ENCODE measurements at places on chromosomes 11 and 22.

DNA sequence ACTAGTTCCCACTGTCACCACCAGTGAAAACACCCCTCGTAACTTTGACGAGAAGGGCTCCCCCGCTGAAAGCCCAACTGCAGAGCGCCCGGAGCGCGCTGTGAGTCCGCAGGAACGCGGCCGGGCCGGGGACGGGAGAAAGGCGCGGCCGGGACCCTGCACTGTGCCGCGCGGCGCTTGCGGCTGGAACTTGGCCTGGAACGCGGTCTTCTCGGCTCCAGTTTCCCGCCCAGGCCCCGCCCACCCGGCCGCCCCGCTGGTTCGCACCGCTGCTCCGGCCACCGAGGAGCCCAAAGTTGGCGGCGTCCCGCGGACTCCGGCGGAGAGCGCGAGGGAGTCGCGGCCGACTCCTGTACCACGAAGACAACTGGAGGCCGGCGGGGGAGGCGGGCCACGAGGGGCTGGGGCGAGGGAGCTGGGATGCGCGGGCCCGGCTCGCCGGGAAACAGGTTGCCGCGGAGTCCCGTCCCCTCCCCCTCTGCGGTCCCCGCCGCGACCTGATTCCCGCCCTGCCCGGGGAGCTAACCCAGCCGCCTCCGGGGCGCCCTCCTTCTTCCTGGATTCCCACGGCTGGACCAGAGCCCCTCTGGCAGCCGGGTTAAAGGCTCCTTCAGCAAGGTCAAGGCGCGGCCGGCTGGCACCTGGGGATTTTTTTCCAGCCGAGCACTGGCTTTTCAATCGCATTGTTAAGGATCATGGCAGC, 3.4 kb downstream of the TENM4 start:
- peak; percentile 67 for DNase-seq

GRCh38 chr11:126830216-126830806, 170.3 kb downstream of the KIRREL3 start:
- peak; percentile 100 for DNase-seq

GRCh38 chr11:74956397-74957015, 7.4 kb downstream of the SPCS2 start:
- no peak for DNase-seq

DNA sequence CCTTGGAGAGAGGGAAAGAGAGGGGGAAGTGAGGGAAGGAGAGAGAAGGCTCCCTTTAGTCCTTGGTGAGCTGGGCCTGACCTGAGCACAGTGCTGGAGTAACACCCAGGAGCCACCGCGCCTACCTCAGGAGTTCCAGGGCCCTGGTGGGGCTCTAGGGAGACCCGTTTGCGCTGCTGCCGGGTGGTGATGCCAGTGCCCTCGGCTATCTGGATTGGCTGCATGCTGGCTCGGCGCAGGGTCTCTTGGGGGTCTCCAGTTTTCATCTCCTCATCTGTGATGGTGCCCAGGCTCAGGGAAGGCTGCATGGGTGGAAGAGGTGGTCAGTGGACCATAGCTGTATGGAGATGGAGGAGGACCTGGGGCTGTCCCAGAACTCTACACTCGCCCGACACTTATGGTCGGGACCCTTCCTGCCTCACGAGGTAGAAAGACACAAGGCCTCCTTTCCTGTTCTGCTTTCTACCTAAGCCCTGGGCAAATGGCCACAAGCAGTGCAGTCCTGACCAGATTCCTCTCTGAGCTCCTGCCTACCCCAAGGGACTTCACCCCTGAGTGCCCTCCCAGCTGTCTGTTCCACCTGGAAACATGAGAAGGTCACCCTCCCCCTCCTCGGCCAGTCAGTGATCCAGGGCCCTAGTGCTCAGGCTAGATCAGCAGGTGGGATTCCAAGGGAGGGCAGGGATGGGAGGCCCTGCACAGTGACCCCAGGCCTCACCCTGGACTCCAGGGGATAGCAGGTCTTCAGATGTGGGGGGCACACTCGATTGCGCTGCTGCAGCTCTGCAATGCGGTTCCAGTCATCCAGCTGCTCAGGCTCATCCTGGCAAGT, 6.0 kb downstream of the IL18BP start:
- DNase-seq: no peak

GRCh38 chr22:36480941-36481392, 473 bp downstream of the TXN2 start:
- DNase-seq: no peak

GRCh38 chr11:122682464-122682863, 26.9 kb downstream of the UBASH3B start:
- DNase-seq: no peak

- no peak for DNase-seq
Observed at GRCh38 chr22:36478966-36479365, 2.5 kb downstream of the TXN2 start.

DNA sequence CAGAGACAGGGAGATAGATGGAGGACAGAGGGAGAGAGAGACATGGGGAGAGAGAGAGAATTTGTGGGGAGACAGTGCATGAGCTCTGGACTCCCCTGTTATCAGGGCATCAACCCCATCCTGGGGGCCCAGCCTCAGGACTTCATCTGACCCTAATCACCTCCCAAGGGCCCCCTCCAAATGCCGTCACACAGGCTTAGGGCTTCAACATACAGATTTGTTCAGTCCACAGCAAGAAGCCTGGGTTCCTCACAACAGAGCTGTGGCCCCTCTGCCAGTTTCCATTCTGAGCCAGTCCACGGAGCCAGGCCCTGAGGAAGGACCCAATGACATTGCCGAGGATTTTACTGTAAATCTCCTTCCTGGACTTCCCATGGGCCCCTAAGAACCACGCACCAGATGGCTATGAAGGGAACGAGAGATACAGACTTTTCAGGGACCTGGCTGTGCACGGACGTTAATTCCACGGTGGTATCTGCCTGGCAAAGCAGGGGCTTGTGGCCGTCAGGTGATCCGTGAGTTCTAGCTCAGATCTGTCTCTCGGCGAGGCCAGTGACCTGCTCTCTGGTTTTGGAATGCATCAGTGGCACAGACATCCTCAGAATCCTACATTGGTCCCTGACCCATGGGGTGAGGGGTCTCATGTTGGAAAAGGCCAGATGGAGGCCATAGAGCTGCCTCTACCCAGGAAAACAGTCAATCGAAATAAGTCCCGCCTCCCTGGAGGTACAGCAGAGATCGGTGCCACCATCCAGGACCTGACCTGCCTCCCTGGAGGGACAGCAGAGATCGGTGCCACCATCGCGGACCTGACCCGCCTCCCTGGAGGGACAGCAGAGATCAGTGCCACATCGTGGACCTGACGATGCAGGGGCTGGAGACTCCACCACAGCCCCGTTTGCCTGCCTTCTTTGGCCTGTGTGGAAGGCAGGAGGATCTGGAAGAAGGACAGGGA, 8.7 kb upstream of the B4GALNT4 start:
- DNase-seq: no peak

DNA sequence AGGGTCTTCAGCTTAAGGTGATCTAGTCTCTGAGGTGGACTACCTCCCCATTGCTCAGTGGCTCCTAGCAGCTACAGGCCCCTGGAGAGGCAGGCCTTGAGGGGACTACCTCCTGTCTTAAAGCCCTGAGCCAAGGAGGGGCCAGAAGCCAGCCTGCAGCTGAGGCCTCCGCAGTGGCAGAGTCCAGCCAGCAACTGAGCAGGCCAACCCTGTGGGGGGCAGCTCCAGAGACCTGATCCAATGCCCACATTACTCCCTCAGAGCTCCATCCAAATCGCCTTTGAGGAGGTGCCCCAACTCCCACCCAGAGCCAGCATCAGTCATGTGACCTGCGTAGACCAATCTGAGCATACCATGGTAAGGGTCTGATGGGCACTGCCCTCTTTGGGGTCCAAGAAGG, 2.7 kb downstream of the C2CD2L start:
- DNase-seq: no peak

GRCh38 chr11:67634366-67635230, 4.9 kb upstream of the NUDT8 start:
- DNase-seq: no peak

- no peak for DNase-seq
Observed at GRCh38 chr22:50059881-50060262, 1.8 kb upstream of the TTLL8 start.
